Type B pancreatic cell (in vitro differentiated cells): ENCODE measurements at places on chromosomes 7 and 10. TPM values are rescaled to one million over a fixed set of nuclear protein-coding genes. Genes with fewer than 3 reads are reported as not detected.

Gene SPDYE9
- not detected in 2 replicates for total RNA-seq

DNA sequence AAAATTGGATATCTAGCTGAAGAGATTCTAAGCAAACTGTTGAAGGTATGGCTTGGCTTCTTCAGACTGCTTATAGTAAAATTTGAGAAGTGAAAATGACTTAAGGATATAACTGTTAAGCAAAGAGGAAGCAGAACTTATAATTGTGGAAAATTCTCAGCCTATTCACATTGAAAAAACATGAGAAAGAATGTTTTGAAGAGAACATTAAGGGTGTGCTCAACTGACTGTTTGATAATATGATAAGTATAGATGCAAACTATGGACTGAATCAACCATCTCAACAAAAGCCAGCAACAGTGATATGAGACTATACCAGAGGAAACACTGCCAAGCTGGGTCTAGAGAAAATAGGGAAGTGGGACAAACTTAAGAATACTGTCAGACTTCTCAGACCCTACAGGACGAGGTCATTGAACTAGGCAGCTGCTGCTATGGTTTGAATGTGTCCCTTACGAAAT is 133.1 kb upstream of the PPP1R3A start:
- no peaks in the 10 kb centered on the region for H3K27me3 ChIP-seq
- peaks cover 6% of the 10 kb centered on the region for H3K4me1 ChIP-seq
- no peak overlapping the region for H3K4me3 ChIP-seq

DNA sequence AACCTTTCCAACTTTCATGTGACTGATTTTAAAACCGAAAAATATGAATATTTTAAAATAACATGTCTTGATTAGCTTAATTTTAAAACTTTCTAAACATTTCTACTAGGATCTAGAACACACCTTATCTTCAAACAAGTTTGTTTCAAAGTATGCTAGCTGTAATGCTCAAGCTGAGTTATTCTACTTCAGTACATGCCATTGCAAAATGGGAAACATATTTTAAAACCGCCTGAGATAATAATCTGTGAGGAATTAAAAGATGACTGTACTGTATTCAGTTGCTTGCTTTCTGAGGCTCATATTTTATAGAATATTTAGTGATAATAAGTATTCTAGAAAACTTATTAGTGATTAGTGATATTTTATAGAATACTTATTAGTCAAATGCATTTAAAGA is 99.6 kb downstream of the LMBR1 start:
- no peak overlapping the region for H3K4me3 ChIP-seq
- H3K4me1 ChIP-seq, result peaks cover 5% of the 10 kb centered on the region
- no peaks in the 10 kb centered on the region for H3K27me3 ChIP-seq

GRCh38 chr7:47266799-47267198 is 315.1 kb downstream of the TNS3 start:
- no peak for DNase-seq
- peak overlapping the region; percentile 93 for H3K27ac ChIP-seq
- H3K4me3 ChIP-seq, result peak overlapping the region; percentile 19
- no peaks in the 10 kb centered on the region for H3K27me3 ChIP-seq
- peaks cover 12% of the 10 kb centered on the region for H3K4me1 ChIP-seq

DNA sequence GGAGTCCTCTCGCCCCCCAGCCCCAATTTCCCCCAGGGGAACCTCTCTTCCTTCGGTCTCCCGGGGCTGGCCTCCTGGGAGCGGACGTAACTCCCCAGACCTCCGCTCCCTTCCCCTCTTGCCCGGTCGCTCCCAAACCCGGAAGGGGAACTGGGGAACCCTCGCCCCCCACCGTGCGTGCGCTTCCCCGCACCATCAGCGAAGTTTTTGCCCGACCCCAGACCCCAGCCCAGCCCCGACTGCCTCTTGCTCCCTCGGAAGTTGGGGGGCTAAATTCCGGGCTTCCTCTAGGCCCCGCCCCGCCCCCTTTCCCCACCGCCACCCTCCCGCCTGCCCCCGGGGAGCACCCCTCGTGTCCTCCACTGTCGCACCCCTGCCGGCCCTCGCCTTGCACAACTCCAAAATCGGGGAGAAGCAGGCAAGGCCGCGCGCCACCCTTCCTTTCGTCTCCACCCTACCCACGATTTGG is 436 bp downstream of the GNB2 start:
- peak overlapping the region; percentile 75 for H3K27ac ChIP-seq
- peak overlapping the region; percentile 95 for H3K4me3 ChIP-seq
- no peaks in the 10 kb centered on the region for H3K36me3 ChIP-seq
- peaks cover 6% of the 10 kb centered on the region for H3K4me1 ChIP-seq
- no peak for DNase-seq
- H3K27me3 ChIP-seq, result peaks cover 9% of the 10 kb centered on the region
